ENCODE measurements at places on chromosomes 2 and 18.

DNA sequence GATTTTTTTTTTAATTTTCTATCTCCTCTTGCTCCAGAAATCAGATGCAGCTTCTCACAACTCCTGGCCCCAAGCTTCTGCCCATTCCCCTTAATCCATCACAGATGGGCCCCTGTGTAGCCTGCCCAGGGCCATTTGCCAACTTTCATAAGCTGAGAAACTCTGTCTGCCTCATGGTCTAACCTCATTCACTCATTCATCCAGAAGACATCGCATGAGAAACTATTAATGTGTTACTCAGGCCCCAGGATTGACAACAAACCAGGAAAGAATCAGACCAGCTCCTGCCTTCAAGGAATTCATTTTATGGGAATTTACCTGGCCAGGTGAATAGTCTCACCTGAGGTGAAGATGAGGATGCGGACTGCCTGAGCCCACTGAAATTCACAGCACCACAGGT, 35.0 kb downstream of the SLC14A2 start:
- no peaks in the 10 kb centered on the region for H3K4me1 ChIP-seq
- no peaks in the 10 kb centered on the region for H3K27me3 ChIP-seq
- no peaks in the 10 kb centered on the region for H3K36me3 ChIP-seq
- DNase-seq = no peak
- no peak overlapping the region for H3K27ac ChIP-seq

- H3K27ac ChIP-seq = no peak overlapping the region
- H3K36me3 ChIP-seq = no peaks in the 10 kb centered on the region
- peaks cover 20% of the 10 kb centered on the region for H3K4me1 ChIP-seq
- peak overlapping the region; percentile 35 for H3K4me3 ChIP-seq
These were observed 1.8 kb upstream of the NPAS2 start for GRCh38 chr2:100818003-100818605.

GRCh38 chr2:188378371-188378950, 86.8 kb downstream of the GULP1 start:
- no peaks in the 10 kb centered on the region for H3K4me1 ChIP-seq
- no peak overlapping the region for H3K27ac ChIP-seq
- H3K36me3 ChIP-seq = no peaks in the 10 kb centered on the region
- DNase-seq = no peak

DNA sequence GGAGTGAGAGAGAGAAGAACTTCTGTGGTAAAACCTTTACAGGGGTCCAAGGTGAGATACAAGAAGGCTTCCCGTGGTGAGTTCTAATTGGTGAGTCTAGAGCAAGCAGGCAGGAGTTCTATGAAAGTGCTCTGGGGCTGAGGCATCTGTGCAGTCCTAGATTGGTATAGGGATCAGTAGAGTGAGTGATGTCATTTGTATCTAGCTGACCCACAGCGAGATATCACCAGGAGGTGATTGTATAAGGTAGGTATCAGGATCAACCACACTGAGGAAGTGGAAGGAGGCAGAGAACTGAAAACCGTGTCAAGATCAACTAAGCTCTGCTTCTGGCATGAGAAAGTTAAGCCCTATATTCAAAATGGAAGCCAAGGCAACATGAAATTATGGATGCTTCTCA, 1648.9 kb upstream of the TMEFF2 start:
- H3K4me3 ChIP-seq = no peak overlapping the region
- H3K27ac ChIP-seq = no peak overlapping the region
- DNase-seq = no peak
- H3K36me3 ChIP-seq = no peaks in the 10 kb centered on the region
- H3K27me3 ChIP-seq = no peaks in the 10 kb centered on the region
- no peaks in the 10 kb centered on the region for H3K4me1 ChIP-seq

- no peak overlapping the region for H3K27ac ChIP-seq
- peak overlapping the region; percentile 41 for H3K4me3 ChIP-seq
- H3K36me3 ChIP-seq = no peaks in the 10 kb centered on the region
- H3K4me1 ChIP-seq = peaks cover 18% of the 10 kb centered on the region
- peaks cover 27% of the 10 kb centered on the region for H3K27me3 ChIP-seq
These were observed 460 bp upstream of the ZBTB7C start for GRCh38 chr18:48409591-48410094.

GRCh38 chr2:137178951-137179377, 413.6 kb downstream of the THSD7B start:
- no peak for DNase-seq
- no peak overlapping the region for H3K27ac ChIP-seq
- H3K4me1 ChIP-seq = no peaks in the 10 kb centered on the region
- H3K4me3 ChIP-seq = no peak overlapping the region

DNA sequence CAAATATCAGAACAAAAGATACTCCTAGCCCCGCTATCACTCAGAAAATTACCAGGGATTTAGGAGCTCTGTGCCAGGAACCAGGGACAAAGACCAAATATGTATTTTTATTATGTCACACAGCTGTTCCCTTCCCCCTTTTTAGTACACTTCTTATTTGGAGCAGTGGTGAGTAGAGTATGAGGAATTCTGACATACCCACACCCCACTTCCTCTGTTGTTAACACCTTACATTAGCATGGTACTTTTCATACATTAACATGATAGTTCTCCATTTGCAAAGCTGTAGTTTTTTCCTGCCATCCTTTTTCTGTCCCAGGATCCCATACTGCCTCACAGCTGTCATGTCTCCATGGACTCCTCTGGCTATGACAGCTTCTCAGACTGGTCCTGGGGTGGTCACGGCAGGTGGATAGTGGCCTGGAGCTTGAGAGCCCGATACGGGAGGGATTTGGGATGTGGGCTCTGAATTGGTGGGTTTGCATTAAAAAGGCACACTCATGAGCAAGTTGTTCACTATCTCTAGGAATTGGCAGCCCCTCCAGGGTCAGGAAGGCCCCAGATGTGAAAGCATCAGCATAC, 100.2 kb downstream of the SH3RF3 start:
- no peaks in the 10 kb centered on the region for H3K27me3 ChIP-seq
- H3K4me1 ChIP-seq = no peaks in the 10 kb centered on the region
- no peak overlapping the region for H3K4me3 ChIP-seq
- H3K27ac ChIP-seq = no peak overlapping the region
- DNase-seq = no peak

- no peaks in the 10 kb centered on the region for H3K36me3 ChIP-seq
- DNase-seq = no peak
- no peaks in the 10 kb centered on the region for H3K27me3 ChIP-seq
- H3K4me1 ChIP-seq = no peaks in the 10 kb centered on the region
- H3K4me3 ChIP-seq = no peak overlapping the region
These were observed 16.7 kb upstream of the TWIST2 start for GRCh38 chr2:238831177-238831576.

GRCh38 chr2:84838434-84839145, 42.3 kb downstream of the TRABD2A start:
- H3K27me3 ChIP-seq = no peaks in the 10 kb centered on the region
- H3K27ac ChIP-seq = peak overlapping the region; percentile 94
- no peak overlapping the region for H3K4me3 ChIP-seq
- H3K36me3 ChIP-seq = no peaks in the 10 kb centered on the region
- DNase-seq = no peak

Data from T-cell (primary cell).